Natural killer cell treated with Interleukin-12 subunit alpha and Interleukin-12 subunit beta and Interleukin-15 and Interleukin-18, amount 100 ng/mL, for 72 hours (primary cell): ENCODE measurements at places on chromosomes 4 and X. TPM values are rescaled to one million over a fixed set of nuclear protein-coding genes. Genes with fewer than 3 reads are reported as not detected.

The RTL5 gene
- 0.33 TPM for total RNA-seq

The AADAT gene
- total RNA-seq: not detected

The GC gene
- total RNA-seq: not detected

The CPZ gene
- total RNA-seq: not detected

GRCh38 chr4:187317799-187318198 lies 594.1 kb upstream of the FAT1 start:
- DNase-seq: no peak

The CLIC2 gene
- total RNA-seq: not detected

- DNase-seq: no peak
Observed at GRCh38 chr4:140052050-140052449, 101.9 kb downstream of the MAML3 start.

The UGT2A1 gene
- not detected for total RNA-seq

DNA sequence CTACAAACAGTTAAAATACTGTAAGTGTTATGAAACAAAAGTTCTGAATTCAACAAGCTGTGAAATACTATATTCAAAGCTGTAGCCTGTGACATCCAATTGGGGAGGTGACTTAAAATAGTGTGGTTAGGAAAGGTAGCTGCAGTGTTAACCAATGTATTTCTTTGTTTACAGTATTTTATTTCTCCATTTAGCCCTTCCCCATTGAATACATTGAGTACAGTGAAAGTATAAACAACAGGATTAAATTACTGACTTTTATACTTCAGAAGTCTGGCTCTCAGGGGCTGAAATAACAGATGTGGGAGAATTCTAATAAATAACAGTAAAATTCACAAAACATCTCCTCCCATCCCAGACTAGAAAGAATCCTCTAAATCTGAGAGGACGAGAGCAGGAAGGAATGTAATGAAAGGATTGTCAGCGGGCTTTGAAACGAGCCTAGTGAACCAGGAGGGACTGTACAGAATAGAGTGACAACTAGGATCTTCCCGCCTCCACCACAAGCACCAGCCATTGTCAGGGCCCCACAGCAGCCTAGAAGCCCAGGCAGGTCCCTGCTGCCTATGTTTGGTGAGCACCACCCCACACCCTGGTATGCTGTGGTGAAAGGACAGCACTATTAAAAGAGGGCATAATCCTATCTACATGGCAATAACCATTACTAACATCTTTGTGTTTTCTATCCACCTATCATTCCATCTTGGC lies 73.7 kb downstream of the SPCS3 start:
- DNase-seq: no peak

The SORBS2 gene
- not detected for total RNA-seq

GRCh38 chr4:80610845-80611677 lies 275.5 kb downstream of the CFAP299 start:
- no peak for DNase-seq

DNA sequence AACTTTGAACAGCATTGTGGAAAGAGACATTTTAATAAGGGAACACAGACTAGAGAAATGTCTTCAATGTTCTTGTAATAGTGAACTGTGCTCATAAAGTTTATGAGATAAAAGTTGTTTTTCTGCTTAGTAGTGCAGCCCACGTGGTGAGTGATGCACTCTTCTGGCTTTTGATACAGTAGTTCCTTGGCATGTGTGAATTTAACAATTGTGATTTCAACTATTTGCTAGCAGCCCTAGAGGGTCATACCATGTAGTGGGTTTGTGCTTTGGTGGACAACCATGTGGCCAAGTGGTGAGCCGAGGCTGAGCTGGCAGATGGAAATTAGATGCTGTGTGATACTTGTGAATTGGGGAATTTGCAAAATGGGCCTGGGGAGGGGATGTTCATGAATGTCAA lies 116.2 kb upstream of the SLC4A4 start:
- DNase-seq: no peak

The SERPINA7 gene
- total RNA-seq: not detected
